Stimulated activated CD4-positive, alpha-beta T cell treated with anti-CD3 and anti-CD28 coated beads, Interleukin-1b, Interleukin-23, amount 100 ng/mL, for 4 hours (primary cell): ENCODE measurements at places on chromosomes 4 and X.

GRCh38 chrX:43643662-43644061 is 12.4 kb upstream of the MAOA start:
- DNase-seq: no peak

GRCh38 chr4:15382669-15383273 is 45.1 kb upstream of the C1QTNF7 start:
- DNase-seq: no peak

GRCh38 chr4:168880811-168881595 is 129.1 kb downstream of the CBR4 start:
- no peak for DNase-seq

GRCh38 chrX:8927701-8928100 is 106.2 kb downstream of the FAM9B start:
- no peak for DNase-seq

DNA sequence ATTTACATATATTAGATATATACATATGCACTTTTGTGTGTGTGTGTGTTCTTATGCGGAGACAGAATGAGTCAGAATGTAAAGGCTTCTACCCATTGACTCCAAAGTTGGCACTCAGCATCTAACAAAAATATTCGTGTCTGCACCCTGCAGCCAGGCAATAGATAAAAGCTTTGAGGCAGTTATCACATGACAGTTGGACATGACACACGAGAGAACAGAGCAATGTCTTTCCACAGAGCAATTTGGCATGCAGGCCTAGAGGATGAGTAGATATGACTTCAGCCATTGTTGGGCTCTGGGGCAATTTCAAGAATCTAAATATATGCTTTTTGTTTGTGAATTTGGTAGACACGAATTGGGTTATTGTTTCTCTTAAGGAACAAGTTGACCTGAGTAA is 391.2 kb downstream of the SLITRK2 start:
- DNase-seq: no peak

- DNase-seq: no peak
Observed at GRCh38 chr4:71237641-71238040, 101.2 kb upstream of the SLC4A4 start.

- DNase-seq: peak; percentile 23
Observed at GRCh38 chrX:9342561-9343051, 122.3 kb upstream of the TBL1X start.

DNA sequence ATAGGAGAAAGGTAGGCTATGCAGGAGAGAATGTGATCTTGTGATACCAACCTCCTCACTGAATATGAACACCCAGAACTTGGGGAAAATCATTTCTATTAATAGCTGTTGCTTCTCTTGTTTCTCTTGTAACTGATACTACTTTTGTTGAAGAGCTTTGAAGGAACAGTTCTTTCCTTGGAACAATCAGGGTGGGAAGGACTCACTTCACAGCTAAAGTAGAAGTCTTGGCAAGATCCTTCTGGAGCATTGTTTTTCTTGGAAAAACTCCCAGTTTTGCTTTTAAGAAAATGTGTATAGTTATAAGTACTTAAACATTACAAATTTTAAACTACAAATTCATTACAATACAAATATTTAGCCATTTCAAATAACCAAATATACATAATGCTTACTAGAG is 19.1 kb upstream of the XK start:
- no peak for DNase-seq

DNA sequence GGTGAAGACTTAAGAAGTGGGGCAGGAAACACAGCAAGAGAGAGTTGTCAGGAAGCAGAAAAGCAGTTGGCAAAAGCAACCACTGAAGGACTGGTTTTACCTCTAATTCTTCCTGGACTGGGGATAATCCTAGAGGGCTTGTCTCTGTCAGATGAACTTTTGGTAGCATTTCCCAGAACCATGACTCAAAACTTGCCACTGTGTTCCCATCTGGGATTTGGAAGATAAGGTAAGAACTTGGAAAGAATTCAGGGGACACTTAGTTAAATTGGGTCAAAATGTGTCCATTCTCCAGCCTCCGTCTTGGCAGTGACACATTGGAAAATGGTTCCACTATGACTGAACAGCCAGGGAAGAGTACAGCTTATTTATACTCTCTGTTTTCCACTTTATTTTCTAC is 55.7 kb downstream of the CD38 start:
- DNase-seq: no peak

DNA sequence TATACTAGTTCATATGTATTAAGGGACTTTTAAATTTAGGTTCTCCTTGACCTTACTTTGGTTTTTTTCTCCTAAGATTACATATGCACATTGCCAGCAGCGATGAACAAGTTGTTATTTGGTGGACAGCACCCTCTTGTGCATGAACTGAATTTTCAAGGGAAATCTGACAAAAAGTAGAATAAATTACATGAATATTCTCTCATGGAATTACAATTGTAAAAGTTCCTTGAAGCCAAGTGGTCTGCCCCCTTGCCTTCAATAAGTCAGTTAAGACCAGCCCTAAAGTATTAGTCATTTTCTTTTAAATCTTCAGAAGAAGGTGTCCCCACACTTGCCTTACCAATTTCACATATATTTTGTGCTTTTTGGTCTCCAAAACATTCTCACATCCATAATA is 30.7 kb upstream of the SMARCA5 start:
- no peak for DNase-seq
